ENCODE measurements at places on chromosomes 6 and 20. TPM values are rescaled to one million over a fixed set of nuclear protein-coding genes. Genes with fewer than 3 reads are reported as not detected.

The USP49 gene
- total RNA-seq, result 1.4 TPM

The GPSM3 gene
- total RNA-seq, result 3.9 TPM

The OR2H1 gene
- total RNA-seq, result not detected

The BYSL gene
- total RNA-seq, result 25.3 TPM

The PROCR gene
- total RNA-seq, result 36.4 TPM

The AHCY gene
- 194 TPM for total RNA-seq

The RSPH9 gene
- under 0.01 TPM for total RNA-seq

The PTK6 gene
- total RNA-seq, result not detected

The TINAG gene
- total RNA-seq, result not detected

The EYA4 gene
- 11.9 TPM for total RNA-seq

The PGC gene
- total RNA-seq, result not detected

The CSNK2A1 gene
- 151 TPM for total RNA-seq

The SLC26A8 gene
- total RNA-seq, result not detected

The TFAP2A gene
- total RNA-seq, result 0.72 TPM

The CAGE1 gene
- not detected for total RNA-seq

The ZC2HC1B gene
- total RNA-seq, result not detected

The TNFRSF21 gene
- 2.5 TPM for total RNA-seq

The GABRR1 gene
- not detected for total RNA-seq

The PPIL6 gene
- 0.18 TPM for total RNA-seq

The PLCB4 gene
- total RNA-seq, result 28.3 TPM

The SEL1L2 gene
- not detected for total RNA-seq
